Fibroblast of the aortic adventitia (primary cell): ENCODE measurements at places on chromosomes 12 and 14. TPM values are rescaled to one million over a fixed set of nuclear protein-coding genes. Genes with fewer than 3 reads are reported as not detected.

The SPTB gene
- total RNA-seq, result under 0.01 TPM in 1 of 2 replicates, not detected in the other

The MYF6 gene
- total RNA-seq, result not detected in 2 replicates

The TMEM52B gene
- under 0.01 and 0.08 TPM in 2 replicates for total RNA-seq

The OR6C65 gene
- not detected in 2 replicates for total RNA-seq

The MYF5 gene
- total RNA-seq, result not detected in 2 replicates

The SLC2A14 gene
- total RNA-seq, result not detected in 2 replicates

The TMEM132C gene
- total RNA-seq, result not detected in 2 replicates

The OR4Q3 gene
- total RNA-seq, result not detected in 2 replicates

The AMDHD1 gene
- 0.63 TPM in 1 of 2 replicates, not detected in the other for total RNA-seq

The CLEC4E gene
- not detected in 2 replicates for total RNA-seq

The CIROP gene
- total RNA-seq, result 1.8 TPM in 1 of 2 replicates, not detected in the other

The HOXC4 gene
- 0.36 and 1.4 TPM in 2 replicates for total RNA-seq

The NFE2 gene
- total RNA-seq, result 1.2 TPM in 1 of 2 replicates, not detected in the other

The OVCH1 gene
- 0.08 and 0.27 TPM in 2 replicates for total RNA-seq

The SERPINA1 gene
- not detected in 2 replicates for total RNA-seq

The KLHL33 gene
- total RNA-seq, result 0.18 and 0.65 TPM in 2 replicates

The DNAI7 gene
- total RNA-seq, result 0.18 and 4.2 TPM in 2 replicates

The P3H3 gene
- total RNA-seq, result 53.9 and 188 TPM in 2 replicates

The IL31 gene
- total RNA-seq, result not detected in 2 replicates

The TSPAN19 gene
- total RNA-seq, result 1.7 TPM in 1 of 2 replicates, not detected in the other

The PMEL gene
- 0.27 and 0.82 TPM in 2 replicates for total RNA-seq

The PSMA6 gene
- total RNA-seq, result 96.7 and 184 TPM in 2 replicates

The COCH gene
- 0.36 TPM in 1 of 2 replicates, not detected in the other for total RNA-seq

The PPP2R3C gene
- 26.2 and 51.1 TPM in 2 replicates for total RNA-seq

The SRRM4 gene
- not detected in 2 replicates for total RNA-seq

The SLC11A2 gene
- 50.7 and 53.7 TPM in 2 replicates for total RNA-seq

The PLBD1 gene
- total RNA-seq, result 2.4 and 3.4 TPM in 2 replicates

The RPL10L gene
- total RNA-seq, result not detected in 2 replicates

The ADAMTS20 gene
- not detected in 2 replicates for total RNA-seq

The MANSC4 gene
- not detected in 2 replicates for total RNA-seq

The PSEN1 gene
- total RNA-seq, result 36.6 and 55.0 TPM in 2 replicates

The STAB2 gene
- 0.08 TPM in 1 of 2 replicates, not detected in the other for total RNA-seq

The C3AR1 gene
- 0.18 TPM in 1 of 2 replicates, not detected in the other for total RNA-seq

The MUCL1 gene
- total RNA-seq, result not detected in 2 replicates

The LPAR5 gene
- total RNA-seq, result not detected in 2 replicates

The PTPRQ gene
- 1.2 and 32.1 TPM in 2 replicates for total RNA-seq

The FAM234B gene
- total RNA-seq, result 3.3 and 5.6 TPM in 2 replicates

The ADAM21 gene
- total RNA-seq, result 0.18 and 0.25 TPM in 2 replicates

The COL2A1 gene
- not detected in 2 replicates for total RNA-seq

The LGR5 gene
- total RNA-seq, result 7.8 TPM in 1 of 2 replicates, not detected in the other

The MANSC1 gene
- 2.1 and 10.9 TPM in 2 replicates for total RNA-seq

The PTGDR gene
- 1.8 and 2.5 TPM in 2 replicates for total RNA-seq

The CCDC198 gene
- not detected in 2 replicates for total RNA-seq

The CLEC4A gene
- total RNA-seq, result 0.45 TPM in 1 of 2 replicates, not detected in the other
